GM04503 (cell line): ENCODE measurements at places on chromosomes 3 and 15.

GRCh38 chr3:79019137-79019923 is 748.5 kb downstream of the ROBO1 start:
- peak; percentile 72 for DNase-seq

GRCh38 chr15:83947156-83947555 is 288.4 kb upstream of the GOLGA6L4 start:
- DNase-seq, result no peak

GRCh38 chr3:69197922-69198530 is 75.6 kb upstream of the LMOD3 start:
- DNase-seq, result no peak

- DNase-seq, result no peak
Measured at GRCh38 chr15:86284635-86285034, 205.0 kb downstream of the AGBL1 start.

DNA sequence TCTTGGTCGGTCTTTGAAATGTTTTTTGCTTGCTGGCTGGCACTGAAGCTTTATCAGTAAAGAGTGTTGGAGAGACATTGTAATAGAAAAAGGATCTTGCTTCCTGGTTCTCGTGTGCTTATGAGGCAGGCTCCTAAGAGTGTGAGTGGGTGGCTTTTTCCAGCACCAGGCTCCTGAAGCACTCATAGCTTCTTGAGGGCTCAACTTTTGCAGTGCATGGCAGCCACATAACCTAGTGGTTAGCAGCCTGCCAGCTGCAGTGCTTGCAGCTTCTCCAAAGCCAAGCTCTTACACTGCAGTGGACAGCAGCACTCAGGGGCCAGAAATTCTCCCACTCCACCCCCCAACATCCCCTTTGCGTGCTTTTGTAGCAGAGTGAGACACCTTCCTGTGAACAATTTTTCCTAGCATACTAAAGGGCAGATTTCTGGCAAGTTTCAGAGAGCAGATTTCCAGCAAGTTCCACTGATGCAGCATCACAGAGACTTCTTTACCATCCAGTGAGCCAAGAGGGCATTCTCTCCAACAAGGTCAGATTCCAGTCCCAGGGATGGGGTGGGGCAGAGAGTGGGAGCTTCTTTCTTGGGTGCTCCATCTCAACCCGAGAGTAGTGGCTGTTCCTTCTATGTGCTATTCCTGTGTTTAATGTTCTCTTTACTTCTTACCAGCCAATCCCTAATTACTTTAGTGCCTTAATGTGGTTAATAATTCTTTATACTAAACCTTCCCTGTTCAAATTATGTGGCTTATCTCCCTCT is 15.8 kb upstream of the ARHGEF26 start:
- no peak for DNase-seq

DNA sequence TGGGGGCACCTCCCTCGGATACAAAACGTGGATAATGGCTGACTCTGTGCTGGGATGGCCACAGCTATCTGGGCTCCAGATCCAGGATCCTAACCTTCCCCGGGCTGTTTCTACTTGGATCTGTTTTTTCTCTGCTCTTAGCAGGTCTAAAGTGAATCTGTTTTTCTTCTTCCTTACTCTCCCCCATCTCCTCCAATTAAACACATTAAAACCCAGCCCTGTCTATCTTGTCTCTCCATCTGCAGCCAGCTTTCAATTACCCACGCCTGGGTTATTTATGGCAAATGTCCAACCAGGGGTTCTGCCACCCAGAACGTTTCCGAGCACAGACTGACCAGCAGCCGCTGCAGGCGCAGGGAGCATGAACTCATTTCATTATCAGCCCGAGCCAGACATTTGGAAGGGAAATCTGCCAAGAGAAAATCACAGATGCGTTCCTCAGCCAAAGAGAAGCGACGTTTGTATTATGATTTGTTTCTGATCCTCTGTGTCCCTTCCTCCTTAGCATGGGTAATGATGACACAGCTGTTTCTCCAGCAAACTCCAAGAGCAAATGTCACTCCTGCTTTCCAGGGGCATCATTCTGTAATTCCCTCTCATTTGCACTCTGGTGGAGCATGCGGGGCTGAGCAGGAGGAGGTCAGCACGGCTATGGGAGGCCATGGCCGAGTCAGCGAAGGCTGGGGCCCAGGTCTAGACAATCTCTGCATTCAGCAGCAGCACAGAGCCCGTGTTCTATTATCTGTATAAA is 42.0 kb downstream of the UMPS start:
- DNase-seq, result no peak

GRCh38 chr3:120566243-120566975 is 29.7 kb upstream of the NDUFB4 start:
- no peak for DNase-seq

DNA sequence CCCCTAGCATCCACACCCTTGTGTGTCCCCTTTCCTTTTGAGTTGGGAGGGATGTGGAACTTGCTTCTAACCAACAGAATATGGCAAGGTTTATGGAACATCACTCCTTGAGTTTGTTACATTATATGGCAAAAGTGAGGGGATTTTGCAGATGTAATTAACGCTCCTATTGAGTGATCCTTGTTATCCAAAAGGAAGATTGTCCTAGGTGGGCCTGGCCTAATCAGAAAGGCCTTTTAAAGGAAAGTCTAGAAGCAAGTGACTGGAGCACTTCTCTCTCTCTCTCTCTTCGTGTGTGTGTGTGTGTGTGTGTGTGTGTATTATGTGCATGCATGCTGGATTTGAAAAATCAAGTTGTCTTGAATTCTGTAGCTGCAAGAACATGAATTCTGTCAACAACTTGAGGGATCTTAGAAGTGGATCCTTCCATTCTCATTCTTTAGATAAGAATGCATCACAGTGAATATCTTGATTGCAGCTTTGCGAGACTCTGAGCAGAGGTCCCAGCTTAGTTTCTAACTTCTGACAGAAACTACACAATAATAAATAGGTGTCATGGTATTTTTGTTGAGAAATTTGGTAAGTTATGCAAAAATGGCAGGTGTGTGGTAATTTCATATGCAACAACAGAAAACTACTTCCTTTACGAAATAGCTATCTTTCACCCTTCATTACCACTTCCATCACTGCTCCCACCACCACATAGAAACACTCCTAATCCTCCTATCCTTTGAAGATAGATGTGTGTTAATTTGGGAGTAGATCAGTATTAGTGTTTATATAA is 360.9 kb upstream of the CBLB start:
- no peak for DNase-seq

DNA sequence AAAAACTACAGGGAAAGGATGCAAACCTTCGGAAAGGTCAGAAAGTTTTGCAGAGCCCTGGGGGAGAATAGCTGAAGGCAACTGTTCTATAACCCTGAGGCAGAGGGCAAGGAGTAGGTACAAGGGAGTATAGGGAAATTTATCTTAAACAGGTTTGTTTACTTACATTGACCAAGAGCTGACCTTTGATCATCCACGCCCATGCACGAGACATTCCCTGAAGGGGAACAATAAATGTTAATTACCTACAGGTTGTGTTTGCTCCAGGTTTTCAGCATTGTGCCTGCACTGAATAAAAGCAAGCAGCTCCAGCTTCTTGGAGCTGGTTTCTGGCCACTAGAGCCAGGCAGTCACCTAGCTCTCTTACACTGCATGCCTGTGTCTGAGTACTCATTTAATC is 524.5 kb upstream of the TGFBR2 start:
- DNase-seq, result no peak

- DNase-seq, result no peak
Measured at GRCh38 chr15:65286069-65286703, 497 bp downstream of the PARP16 start.

GRCh38 chr3:108388136-108389132 is 92.1 kb downstream of the HHLA2 start:
- no peak for DNase-seq

DNA sequence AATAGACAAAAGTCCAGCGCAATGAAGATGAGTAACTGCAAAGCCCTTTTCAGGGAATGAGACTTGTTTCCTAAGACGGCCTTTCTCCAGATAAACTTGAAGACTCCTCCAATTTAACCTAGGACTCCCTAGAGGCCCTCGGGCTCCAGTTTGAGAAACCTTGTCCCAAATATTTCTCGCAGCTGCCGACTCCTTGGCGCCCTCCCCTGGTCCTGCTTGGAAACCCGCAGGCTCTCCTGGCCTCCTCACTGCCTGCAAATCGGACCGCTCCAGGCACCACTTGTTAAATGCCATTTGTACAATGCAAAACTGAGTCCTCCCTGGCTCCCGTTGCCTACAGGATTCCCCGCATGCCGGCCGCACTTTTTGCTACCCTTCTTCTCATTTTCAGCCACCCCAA is 36.8 kb downstream of the MUC4 start:
- no peak for DNase-seq

DNA sequence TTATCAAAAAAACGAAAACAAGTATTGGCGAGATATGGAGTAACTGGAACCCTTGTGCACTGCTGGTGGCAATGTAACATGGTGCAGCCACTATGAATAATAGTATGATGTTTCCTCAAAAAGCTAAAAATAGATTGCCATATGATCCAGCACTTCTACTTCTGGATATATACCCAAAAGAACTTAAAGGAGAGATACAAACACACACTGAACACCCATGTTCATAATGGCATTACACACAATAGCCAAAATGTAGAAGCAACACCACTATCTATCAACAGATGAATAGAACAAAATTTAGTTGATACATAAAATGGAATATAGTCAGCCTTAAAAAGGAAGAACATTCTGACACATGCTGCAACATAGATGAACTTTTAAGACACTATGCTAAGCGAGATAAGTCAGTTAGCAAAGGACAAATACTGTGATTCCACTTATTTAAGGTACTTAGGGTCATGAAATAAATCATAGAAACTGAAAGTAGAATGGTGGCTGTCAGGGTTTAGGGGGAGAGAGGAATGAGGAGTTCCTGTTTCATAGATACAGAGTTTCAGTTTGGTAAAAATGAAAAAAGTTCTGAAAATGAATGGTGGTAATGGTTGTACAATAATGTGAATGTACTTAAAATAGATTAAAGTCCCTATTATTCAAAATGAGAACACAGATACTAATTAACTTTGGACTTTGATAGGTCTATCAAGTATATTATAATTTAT is 59.4 kb upstream of the IMPG2 start:
- no peak for DNase-seq

DNA sequence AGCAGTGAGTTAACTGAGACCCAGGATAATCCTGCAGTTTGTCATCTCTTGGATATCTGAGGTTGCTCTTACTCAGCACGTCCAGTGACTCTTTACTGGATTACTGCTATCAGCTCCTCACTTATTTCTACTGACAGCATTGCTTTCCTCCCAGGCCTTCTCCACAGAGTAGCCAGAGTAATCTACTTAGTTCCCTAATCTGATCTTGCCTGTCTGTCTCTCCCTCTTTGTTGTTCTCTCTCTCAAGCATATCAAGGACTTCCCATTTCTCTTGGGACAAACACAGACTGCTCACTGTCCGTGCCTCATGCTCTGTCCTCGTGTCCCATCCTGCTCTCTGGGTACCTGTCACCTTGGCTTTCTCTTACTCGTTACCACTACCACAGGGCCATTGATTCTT is 376.2 kb downstream of the FEZF2 start:
- no peak for DNase-seq

- no peak for DNase-seq
Measured at GRCh38 chr3:56102032-56102431, 366.2 kb downstream of the ERC2 start.

- DNase-seq, result no peak
Measured at GRCh38 chr15:65334586-65335231, 30.2 kb downstream of the RNU5B-1 start.

DNA sequence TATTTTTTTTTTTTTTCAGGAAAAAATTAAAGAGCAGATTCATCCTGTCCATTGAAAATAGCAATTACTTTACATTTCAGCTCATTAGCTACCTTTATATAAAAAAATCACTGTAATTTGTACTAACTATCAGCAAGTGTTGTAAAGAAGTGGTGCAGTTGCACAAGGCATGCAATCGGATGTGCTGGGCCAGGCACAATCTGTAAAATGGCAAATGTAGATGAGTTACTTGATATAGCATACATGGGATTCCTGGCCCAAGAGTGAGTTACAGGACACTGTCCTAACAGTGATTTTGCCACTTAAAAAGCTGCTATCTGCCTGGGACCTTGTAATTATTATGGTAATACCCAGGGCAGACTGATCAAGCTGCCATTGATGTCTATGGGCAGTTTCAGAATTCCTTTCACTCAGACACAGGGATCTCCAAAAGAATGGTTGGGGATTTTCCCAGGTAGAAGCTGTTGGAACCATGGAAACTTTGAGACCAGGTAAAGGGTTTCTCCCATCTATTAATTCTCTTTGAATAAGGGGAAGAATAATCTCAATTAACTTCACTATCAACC is 182.2 kb upstream of the ICE2 start:
- no peak for DNase-seq

GRCh38 chr15:38035701-38036100 is 101.3 kb downstream of the TMCO5A start:
- no peak for DNase-seq

DNA sequence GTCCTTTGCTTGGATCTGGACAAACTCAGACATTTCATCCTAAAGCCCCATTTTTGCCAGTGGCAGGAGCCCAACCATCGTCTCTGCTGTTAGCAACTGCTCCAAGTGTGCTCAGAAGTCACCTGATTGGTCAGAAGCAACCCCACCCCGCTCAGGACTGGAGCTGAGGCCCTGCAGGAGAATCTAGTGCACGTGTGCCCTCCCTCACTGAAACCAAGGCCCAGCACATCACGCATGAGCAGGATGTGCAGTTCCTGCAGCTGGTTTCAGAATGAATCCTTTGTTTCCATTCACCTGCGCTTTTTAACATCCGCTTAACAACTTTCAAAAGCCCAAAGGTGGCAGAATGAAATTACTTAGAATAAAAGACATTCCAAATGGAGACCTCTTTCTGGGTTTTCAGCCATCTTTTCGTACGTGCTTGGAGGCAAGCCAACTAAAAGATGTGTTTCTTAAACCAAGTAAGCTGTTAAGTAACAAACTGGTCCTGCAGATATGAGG is 81.2 kb downstream of the SRGAP3 start:
- DNase-seq, result no peak

DNA sequence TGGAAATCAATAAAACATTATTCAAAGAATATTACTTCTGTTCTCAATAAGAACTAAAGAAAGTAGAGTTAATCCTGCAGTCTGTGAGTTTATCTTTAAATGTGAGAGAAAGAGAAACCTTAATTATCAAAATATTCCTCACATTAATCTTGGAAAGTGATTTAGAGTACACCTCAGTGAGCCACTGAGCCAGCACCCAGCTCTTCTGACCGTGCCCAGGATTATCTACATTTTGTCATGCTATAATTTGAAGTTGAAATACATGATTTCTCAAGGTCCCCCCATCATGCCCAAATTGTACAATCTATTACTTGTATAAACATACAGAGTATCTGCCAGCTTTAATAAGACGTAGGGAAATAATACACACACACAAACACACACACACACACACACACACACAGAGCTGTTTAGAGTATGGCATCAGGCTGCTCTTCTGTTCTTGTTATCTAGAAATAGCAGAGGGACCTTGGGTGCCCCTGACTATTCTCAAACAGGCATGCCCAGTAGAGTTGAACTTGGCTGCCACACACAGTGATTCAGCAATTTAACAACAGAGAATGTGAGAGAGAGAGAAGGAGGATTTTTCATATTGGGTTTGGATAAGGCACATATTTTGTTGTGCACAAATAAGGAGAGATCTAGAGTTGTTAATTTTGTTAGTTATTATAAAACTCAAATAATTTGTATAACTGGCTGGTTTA is 74.4 kb downstream of the P2RY1 start:
- DNase-seq, result peak; percentile 8

GRCh38 chr15:83592370-83593040 is 61.4 kb upstream of the ADAMTSL3 start:
- no peak for DNase-seq
